ENCODE measurements at places on chromosomes 4 and X.

- no peak for DNase-seq
Measured at GRCh38 chrX:101383679-101384205, 2.2 kb downstream of the BTK start.

- peak; percentile 3 for DNase-seq
Measured at GRCh38 chrX:108245462-108245861, 153.9 kb downstream of the ATG4A start.

- DNase-seq: no peak
Measured at GRCh38 chr4:7733201-7733600, 206.5 kb downstream of the AFAP1 start.

DNA sequence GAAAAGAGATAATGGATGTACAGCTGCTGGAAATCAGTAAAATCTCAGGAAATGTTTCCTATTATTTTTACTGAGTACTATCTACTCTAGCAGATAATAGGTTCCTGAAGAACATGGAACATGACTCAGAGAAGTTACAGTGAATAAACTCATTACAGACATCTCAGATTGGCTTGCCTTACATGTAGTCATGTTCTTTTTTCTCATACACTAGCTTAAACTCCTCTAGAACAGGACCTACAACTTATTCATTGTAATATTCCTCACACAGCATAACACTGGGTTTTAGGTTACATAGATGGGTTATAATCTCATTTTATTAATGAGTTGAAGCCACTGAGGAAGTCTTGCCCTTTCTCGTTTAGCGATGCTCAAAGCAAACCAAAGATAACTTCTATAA, 86.9 kb upstream of the BMP2K start:
- peak; percentile 42 for DNase-seq

- DNase-seq: no peak
Measured at GRCh38 chr4:2803624-2804448, 11.0 kb downstream of the SH3BP2 start.

DNA sequence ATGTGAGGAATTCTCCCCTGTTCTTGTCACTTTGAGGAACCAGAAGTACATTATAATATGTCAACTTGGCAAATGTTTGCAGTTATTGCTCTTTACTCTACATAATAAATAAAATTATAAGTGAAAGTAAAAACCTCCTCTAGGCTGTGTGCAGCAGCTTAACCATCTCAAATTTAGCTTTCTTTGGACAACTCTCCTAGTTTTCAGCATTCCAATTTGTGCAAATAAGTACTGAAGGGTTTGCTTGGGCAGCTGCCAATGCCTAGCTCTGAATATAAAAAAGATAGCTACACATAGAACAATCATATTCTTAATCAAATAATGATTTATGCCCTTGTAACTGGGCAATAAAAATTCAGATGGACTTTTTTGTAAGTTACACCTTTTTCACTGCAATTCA, 82.5 kb downstream of the GASK1B start:
- peak; percentile 23 for DNase-seq

All from LHCN-M2 (cell line).